Activated naive CD4-positive, alpha-beta T cell treated with anti-CD3 and anti-CD28 coated beads, Interleukin-2, amount 10 ng/mL, durations not matched to agents 7 days and 5 days (primary cell): ENCODE measurements at places on chromosomes 4 and X.

- no peak for DNase-seq
These were observed 338.7 kb downstream of the FBXW7 start for GRCh38 chr4:152197211-152197610.

DNA sequence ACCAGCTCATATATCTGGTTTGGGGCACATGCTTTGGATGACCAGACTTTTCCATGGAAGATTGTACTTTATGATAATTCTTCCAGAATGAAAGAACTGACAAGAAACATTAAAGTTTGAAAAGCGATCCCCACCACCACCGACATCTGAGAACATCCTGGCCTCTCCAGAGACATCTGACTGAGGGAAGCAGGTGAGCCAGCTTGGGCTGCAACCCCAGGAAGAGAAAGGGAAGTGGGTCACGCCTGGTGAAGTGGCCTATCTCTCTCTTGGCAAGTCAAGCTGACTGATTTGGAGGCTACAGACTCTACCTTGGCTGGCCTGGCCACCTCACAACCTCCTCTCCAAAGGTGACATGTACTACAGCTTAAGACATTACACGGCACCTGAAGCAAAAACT is 20.7 kb downstream of the PARM1 start:
- DNase-seq, result no peak

- DNase-seq, result no peak
These were observed 75.9 kb downstream of the NAA11 start for GRCh38 chr4:79249881-79250503.

DNA sequence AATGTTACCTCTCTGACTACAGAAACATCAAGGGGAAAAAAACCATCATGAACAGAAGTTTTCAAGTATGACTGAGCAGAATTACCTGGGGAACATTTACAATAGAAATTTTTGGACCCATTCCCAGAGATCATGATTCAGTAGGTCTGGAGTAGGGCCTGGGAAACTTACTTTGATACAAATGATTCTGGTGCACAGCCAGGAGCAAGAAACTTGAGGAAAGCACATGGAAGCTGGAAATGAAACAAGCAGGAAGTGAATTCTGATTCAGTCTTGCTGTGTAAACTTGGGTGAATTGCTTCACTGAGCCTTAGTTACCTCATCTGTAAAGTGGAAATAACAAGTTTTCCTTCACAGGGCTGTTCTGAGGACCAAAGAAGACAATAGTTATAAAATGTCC is 192.5 kb upstream of the TAPT1 start:
- DNase-seq, result no peak

- no peak for DNase-seq
These were observed 4.8 kb downstream of the FRMPD3 start for GRCh38 chrX:107454302-107454701.

DNA sequence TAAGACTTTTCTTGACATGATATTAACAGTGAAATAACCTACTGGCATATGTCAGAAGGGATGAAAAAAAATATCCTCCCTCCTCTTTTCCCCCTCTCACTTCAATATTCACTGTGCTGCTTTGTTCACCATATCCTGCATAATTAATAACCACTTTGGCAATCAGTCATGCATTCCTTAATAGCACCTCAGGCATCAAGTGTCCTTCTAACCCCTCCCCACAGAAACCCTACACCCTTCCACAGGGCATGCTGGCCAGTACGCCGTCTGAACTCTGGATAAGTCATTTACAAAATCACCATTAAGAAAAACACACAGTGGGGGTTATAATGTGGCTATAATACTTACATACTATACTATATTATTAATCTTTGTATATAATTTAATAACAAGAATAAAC is 165.9 kb downstream of the PDGFC start:
- DNase-seq, result no peak

- no peak for DNase-seq
These were observed 21.1 kb upstream of the SORBS2 start for GRCh38 chr4:185833055-185833598.

- DNase-seq, result peak; percentile 74
These were observed 103.6 kb upstream of the BCOR start for GRCh38 chrX:40201329-40201885.

GRCh38 chr4:7918981-7919380 is 20.7 kb downstream of the AFAP1 start:
- no peak for DNase-seq

- DNase-seq, result no peak
These were observed 21.6 kb downstream of the SH3KBP1 start for GRCh38 chrX:19865567-19866363.

DNA sequence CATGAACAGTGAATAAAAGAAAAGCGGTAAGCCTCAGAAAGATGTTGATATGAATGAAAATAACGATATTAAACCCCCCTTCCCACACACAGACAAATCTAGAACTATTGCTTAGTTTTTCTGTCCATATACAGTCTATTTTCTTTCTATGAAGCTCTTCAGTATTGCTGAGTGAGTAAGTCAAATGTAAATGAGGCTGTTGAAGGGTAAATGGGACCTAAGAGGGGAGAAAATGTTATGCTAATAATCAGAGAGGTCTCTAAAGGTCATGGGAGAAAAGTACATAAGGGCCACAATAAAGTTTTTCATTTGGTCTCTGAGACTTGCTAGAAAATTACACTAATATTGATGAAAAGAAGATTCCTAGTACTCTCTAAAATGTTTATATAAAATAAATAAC is 56.2 kb downstream of the PABPC4L start:
- no peak for DNase-seq

DNA sequence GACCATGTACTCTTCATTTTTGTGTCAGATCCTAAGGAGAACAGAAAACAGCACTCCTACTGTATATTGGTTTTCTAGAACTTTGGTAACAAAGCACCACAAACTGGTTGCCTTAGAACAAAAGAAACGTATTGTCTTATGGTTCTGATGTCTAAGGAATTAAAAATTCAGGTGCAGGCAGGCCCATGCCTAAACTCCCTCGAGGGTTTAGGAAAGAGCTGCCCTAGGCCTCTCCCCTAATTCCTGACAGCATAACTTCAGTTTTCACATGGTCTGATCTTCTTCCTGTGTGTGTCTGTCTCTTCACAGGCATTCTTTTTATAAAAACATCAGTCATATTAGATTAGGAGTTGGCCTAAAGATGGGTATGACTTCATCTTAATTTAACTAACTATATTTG is 1093.6 kb downstream of the TECRL start:
- no peak for DNase-seq

DNA sequence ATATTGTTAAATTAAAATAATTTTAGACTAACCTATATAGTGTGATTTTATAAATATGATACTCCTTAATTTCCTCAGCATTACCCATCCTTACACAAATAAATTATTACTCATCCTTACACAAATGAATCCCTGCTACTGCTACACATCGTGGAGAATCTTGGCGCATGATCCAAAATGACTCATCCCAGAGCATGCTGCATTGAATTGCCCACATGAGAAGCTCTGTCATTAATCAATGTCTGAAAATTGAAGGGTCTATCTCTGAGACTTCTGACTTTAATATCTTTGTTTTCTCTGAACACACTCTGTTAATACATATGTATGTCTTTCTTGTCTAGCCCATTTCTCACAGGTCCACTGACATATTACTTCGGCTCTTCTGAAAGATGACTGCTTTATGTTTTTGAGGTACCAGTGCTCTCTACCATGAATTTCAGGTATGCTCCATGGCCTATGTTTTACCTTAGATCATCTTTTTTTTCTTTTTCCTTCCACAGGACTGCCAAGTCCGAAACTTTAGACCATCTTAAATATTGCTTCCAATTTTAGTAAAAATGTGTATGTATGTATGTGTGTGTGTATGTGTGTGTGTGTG is 15.7 kb upstream of the DUSP21 start:
- DNase-seq, result no peak

GRCh38 chr4:119629142-119629471 is 503 bp upstream of the PDE5A start:
- no peak for DNase-seq

- DNase-seq, result no peak
These were observed 214.2 kb downstream of the ZNF674 start for GRCh38 chrX:46330981-46331380.

DNA sequence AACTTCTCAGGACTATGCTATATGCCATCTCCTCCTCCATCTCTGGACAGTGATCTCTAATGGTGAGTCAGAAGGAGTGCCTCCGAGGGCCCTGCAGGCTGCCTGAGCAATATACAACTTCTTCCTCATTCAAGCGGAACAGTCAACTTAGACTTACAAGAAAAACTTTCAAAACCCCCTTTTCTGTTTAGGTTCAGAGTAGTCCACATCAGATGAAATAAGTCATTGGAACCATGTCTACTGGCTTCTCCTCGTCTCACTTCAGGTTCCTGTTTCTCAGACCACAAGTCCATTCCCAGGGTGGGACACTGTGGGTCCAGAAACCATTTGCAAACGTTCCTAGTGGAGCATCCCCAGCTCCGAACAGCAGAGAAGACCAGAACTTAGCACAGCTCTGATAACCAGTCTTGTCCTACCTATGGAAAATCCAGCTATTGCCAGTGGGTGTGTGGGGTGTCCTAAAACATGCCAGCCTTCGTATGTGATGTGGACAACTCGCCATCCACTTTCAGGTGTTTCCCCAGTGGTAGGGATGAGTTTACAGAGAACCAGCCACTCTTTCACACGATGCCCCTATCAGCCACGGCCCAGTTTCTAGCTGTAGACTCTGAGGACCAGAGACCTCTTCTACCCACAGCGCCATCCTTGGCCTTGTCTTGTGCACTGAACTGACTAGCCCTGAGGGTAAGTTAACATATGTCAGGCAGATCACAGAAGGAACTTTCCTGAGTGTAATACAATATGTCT is 32.7 kb upstream of the NKRF start:
- no peak for DNase-seq

GRCh38 chrX:110396735-110397134 is 38.1 kb downstream of the RTL9 start:
- DNase-seq, result no peak

DNA sequence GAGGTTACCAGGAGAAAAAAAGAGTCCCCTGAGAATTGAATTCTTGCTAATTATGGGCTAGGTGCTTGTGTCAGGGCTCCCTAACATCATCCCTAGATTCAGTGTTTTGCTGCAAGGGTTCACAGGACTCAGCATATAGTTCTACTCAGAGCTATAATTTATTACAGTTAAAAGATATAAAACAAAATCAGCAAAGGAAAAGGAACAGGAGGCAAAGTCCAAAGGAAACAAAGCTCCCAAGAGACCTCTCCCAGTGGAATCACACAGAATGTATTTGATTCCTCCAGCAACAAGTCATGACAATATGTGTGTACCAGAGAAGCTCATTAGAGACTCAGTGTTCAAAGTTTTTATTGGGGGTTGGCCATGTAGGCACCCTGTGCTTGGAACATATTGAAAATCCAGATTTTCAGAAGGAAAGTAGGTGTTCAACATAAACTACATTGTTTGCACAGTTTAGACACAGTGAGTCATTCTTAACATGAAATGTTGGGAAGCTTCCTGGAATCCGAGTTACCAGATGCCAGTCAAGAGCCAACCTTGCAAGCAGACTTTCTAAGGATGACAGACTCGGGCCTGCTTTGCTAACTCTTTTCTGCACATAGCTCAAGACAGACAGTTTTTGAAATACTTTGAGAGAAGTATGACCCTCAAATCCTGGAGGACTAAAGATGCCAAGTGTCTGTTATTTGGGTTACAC is 311.3 kb upstream of the EMCN start:
- no peak for DNase-seq
